ENCODE measurements at places on chromosomes 3 and 15. TPM values are rescaled to one million over a fixed set of nuclear protein-coding genes. Genes with fewer than 3 reads are reported as not detected.

Gene FOXB1
- not detected for total RNA-seq

Gene WNT7A
- total RNA-seq, result not detected

Gene ATP2C1
- total RNA-seq, result 60.7 TPM

Gene GPR171
- total RNA-seq, result 10.6 TPM

Gene C3orf18
- total RNA-seq, result 11.1 TPM

Gene IL5RA
- total RNA-seq, result 0.47 TPM

Gene IL17RE
- total RNA-seq, result 13.8 TPM

Gene CLDN11
- 43.5 TPM for total RNA-seq

Gene PLA1A
- total RNA-seq, result 6.8 TPM

Gene HAPLN3
- 7.2 TPM for total RNA-seq

Data from omental fat pad (tissue), 4 donors.